Fibroblast of lung (primary cell): ENCODE measurements at places on chromosomes 4 and X. TPM values are rescaled to one million over a fixed set of nuclear protein-coding genes. Genes with fewer than 3 reads are reported as not detected.

Gene BBS12
- 1.5 and 3.6 TPM in 2 replicates for polyA plus RNA-seq

Gene MAD2L1
- 12.8 and 38.4 TPM in 2 replicates for polyA plus RNA-seq

DNA sequence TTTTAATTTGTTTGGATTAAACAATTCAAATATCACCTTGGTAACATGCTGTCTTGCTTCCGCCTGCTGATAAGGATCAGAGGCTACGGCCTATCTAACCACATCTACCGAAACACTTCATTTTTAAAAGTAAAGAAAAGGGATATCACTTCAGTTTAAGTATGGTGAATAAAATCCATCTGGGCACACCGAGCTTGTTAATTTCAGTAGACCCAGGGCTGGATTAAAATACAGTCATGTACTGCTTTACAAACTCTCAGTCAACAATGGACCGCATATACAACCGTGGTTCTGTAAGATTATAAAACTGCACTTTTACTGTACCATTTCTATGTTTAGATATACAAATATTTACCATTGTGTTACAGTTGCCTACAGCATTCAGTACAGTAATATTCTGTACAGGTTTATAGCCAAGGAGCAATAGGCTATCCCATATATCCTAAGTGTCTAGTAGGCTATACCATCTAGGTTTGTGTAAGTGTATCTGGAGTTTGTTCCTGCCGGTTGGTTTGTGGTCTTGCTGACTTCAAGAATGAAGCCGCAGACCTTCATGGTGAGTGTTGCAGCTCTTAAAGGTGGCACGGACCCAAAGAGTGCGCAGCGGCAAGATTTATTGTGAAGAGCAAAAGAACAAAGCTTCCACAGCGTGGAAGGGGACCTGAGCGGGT lies 40.0 kb downstream of the SEPTIN11 start:
- no peak for DNase-seq

DNA sequence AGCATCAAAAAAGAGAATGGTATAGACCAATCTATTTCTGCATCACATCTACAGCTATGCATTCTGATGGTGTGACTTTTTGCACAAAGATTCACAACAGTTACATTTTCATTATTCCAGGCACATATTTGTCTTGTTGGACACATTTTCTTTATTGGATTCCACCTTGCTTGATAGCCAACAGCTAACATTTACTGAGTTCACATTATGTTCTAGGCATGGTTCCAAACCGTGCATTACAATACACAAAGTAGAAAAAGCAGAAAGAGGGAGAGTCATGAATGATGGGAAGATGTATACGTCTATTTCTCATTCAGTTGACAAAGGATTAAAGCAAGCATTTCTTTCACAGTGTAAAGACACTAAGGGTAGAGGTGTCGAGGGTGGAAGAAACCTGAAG lies 22.9 kb upstream of the CLGN start:
- DNase-seq: peak; percentile 30

Gene HPGDS
- not detected in 2 replicates for polyA plus RNA-seq
